ENCODE measurements at places on chromosomes 1 and 21.

DNA sequence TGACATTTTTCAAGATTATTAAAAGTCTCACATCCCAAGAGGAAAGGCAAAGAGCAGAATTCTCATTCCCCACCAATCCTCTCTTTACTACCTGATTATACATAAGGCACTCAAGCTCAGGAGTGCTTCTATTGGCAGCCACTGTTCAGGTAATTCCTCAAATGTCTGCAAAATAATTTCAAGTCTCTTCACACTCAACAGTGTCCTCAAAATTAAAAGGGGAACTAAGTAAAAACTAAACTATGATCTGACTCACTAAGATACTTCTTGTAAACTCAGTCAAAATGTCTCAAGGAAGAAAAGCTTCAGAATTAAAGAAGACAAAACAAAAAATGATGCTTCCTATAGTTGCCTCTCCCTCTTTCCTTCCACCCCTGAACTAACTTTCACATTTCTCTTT, 135.6 kb downstream of the GPATCH2 start:
- no peak for DNase-seq

GRCh38 chr1:115373305-115373704, 35.3 kb upstream of the NGF start:
- peak; percentile 91 for DNase-seq

- DNase-seq = no peak
Observed at GRCh38 chr21:16589006-16589898, 859.5 kb downstream of the USP25 start.

- DNase-seq = no peak
Observed at GRCh38 chr1:11482701-11483479, 3.9 kb downstream of the DISP3 start.

GRCh38 chr1:183506561-183506960, 34.3 kb downstream of the SMG7 start:
- DNase-seq = peak; percentile 39

GRCh38 chr1:51946300-51946699, 44.2 kb downstream of the RAB3B start:
- DNase-seq = peak; percentile 61

DNA sequence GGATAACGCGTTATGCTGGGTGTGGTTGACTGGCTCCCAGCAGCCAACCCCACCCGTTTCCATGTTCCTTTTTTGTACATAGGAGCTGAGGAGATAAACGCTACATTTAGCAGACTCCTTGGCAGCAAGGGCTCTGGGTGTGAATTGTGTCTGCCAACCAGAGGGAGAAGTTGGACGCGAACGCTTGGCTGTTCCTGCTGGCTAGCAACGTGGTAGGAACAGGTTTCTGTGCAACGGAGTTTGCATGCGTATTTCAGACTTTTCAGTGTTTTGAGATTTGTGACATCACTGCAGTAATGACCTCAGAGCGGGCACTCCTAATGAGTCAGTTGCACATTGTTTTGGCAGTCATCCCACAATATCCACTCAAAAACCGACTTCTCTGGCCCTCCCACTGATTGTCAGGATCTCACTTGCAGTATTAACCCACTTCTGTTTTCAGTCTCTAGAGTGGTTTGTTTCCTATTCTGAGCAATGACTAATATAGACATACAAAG, 98.7 kb upstream of the RGS1 start:
- no peak for DNase-seq

DNA sequence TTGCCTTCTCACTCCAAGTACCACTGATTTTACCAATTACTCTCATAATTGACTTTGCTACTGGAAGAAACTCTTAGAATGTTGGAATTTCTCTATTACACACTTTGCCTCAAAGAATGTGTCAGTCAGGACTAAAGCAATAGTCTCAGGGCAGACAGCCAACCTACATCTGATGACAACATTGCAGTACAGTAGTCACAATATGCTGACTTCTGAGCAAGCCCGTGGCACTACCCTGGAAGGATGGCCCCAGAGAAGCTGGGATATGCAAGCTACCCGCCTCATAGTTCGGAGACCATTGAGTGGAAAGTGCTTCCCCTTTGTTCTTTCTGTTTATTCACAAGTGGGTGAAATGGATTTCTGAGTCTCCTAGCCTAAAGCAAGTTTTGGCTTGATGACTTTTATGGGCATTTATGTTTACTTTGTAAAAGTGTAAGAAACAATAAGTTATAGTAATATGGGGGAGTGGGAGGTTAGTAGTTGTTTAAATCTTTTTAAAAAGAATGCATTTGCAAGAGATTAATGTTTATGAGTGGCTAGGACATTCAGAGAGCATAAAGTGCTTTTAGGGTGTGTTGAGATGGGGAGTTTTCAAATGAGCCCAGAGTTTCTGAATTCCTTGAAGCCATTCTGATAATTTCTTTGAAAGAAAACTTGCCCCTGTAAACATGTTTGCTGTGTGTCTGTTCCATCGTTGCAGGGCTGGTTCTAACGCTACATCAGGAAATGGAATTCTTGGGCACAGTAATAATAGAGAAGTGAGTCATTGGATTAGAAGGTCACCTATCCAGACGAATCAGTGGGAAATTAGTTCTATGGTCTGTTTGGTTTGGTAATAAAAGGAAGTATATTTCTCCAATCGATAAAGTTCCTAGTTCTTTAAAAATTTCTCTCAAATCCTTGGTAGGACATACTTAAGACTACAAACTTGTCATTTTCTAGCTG, 63.8 kb downstream of the LMO4 start:
- peak; percentile 86 for DNase-seq

GRCh38 chr1:57468641-57469523, 45.0 kb upstream of the DAB1 start:
- peak; percentile 98 for DNase-seq

DNA sequence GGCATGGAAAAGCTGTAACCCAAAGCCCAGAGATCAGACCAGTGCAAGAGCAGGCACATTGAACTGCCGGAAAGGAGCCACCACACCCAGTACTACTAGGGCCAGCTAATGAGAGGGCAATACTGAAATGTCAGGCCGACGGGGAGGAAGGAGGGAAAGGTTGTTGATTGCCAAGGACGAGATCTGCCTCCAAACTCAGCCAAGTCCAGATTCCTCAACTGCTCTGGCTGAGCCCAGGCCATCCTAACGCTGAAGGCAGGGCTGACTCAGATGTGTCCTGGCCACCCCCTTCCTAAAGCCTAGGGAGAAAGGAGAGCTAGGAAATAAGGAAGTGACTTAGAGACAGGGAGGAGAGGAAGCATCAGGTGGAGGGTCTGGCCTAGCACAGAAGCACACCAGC, 42.1 kb upstream of the IPO9 start:
- no peak for DNase-seq

- DNase-seq = no peak
Observed at GRCh38 chr1:226846786-226847185, 23.6 kb upstream of the PSEN2 start.

GRCh38 chr21:35428489-35428888, 379.4 kb upstream of the RUNX1 start:
- DNase-seq = peak; percentile 90

GRCh38 chr21:42784276-42784675, 95.1 kb downstream of the WDR4 start:
- no peak for DNase-seq

- DNase-seq = peak; percentile 93
Observed at GRCh38 chr1:25905680-25906643, at the start of gene STMN1. Gene STMN1 (minus strand): TSS chr1:25906419. CDS start chr1:25904676, 1,743 bp downstream.

GRCh38 chr1:63068626-63069025, 253.7 kb upstream of the FOXD3 start:
- DNase-seq = no peak

- DNase-seq = no peak
Observed at GRCh38 chr1:212242288-212242984, 42.8 kb upstream of the PPP2R5A start.

DNA sequence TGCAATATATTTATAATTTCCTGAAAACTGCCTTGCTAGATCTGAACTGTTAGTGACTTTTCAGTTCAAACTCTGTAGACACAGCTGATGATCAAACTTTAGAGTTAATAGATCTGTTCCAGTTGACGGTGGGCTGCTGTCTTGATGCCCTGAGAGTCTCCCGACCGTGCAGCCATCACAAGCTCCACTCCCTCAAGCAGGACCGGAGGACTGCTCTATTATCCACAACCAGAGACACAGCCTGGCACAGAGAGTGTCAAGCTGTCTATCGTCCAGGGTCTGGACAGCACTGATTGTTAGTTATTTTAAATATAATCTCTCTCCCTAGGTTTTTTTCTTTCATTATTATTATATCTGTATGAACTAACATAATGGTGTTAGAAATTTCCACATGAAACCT, 8.0 kb downstream of the CHODL start:
- DNase-seq = no peak

GRCh38 chr1:111504097-111504496, 664 bp upstream of the ADORA3 start:
- no peak for DNase-seq

GRCh38 chr1:218353656-218354055, 8.5 kb downstream of the TGFB2 start:
- no peak for DNase-seq

DNA sequence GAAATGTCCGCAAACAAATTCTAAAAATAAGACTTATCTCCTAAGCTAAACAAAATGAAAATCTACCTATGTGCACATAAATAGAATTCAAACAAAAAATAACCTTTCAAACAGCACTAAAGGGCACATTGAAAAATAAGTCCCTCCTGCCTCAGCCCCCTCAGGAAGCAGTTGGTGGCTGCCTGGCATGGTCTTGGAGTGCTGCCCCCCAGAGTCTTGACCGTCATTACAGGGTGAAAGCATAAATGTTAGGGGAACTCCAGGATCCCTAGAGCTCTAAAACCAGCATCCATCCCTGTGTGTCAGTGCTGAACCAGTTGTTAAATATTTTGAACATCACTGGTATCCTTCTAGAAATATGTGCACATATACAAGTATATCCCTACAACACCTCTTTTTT, 6.5 kb upstream of the NPL start:
- no peak for DNase-seq

DNA sequence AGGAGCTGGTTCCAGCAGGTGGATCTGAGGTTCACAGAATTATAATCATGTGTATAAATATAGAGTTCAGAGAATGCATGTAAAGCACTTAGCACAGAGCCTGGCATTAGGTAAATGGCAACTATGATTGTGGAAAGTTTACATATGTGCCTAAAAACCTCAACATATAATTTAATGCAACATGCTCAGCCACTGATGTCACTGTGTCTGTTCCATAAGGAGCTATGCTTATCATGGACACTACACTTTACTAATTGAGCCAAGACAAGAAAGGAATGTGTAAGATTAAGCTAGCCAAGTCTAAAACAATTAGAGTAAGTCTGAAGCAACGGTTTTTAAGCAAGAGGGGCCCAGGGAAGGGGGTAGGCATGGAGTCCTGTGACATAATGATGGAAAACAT, 61.5 kb downstream of the GNG12 start:
- DNase-seq = peak; percentile 70

DNA sequence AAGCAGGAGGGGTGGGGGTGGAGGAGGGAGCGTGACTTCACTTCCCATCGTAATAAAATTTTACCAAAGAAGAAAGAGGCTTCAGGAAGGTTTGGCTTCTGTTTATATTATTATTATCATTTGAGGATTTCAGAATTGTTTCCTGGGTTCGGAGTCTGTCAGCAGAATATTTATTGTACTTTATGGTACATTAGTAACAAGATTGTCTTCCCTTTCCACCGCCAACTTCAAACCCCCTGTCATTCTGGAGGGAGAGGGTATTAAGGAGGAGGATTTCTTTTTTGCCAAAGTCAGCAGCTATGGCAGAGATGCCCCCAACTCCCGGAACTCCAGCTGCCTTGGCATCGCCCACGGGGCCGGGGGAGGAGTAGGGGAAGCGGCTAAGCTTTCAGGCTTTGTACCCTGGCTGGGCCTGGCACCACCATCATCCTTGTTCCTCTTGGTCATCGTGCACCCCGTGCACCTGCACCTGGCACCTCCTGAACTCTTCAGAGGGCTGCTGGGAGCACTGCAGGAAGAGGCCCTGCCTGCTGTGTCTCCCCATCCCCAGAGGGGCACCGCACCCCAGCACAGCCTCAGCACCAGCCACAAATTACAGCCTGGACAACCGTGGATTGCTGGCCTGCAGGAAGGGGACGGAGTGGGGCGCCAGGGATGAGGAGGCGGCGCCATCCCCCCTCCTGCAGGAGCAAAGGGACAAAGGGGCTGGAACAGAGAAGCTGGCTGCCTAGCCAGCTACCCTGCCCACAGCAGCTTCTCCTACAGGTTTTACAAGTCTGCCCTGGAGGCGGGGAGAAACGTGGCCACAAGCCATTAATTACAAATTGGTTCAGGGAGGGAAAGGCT, 24.0 kb upstream of the PAX7 start:
- no peak for DNase-seq

GRCh38 chr1:226875641-226876295, 5.4 kb downstream of the PSEN2 start:
- peak; percentile 15 for DNase-seq

DNA sequence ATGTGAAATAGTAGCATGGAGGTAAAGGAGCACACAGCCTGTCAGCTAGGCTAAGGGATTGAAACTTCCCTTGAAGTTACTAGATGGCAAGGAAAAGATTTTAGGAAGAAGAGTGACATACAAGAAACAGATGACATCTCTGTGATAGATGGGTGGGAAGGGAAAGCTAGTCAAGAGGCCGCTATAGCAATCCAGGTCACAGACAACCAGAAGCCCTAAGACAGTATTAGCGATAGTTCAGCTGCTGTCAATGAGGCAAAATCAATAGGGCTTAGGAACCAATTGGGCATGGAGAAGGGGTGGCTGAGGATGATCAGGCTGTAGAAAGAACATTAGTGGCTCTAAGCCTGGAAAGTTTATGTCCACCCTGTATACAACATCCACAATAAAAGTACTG, 111.1 kb downstream of the GLUL start:
- DNase-seq = no peak

GRCh38 chr1:71572038-71572437, 491.2 kb upstream of the ZRANB2 start:
- no peak for DNase-seq

DNA sequence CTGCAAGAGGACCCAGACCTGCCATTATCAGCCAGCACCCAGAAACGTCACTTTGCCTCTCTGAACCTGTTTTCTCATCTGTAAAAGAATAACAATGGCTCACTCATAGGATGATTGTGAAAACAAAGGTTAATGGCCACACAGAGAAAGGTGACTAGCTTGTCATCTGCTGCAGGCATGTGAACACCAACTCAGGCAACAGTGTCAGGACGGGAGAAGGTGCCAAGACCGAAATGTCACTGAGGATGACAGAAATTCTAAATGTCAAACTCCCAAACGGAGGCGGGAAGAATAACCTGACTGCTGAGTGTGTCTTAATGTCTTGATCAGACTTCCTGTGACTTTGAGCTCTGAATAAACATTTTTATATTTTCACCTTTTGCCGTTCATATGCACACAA, 10.3 kb downstream of the PADI4 start:
- no peak for DNase-seq
